BJ (cell line): ENCODE measurements at places on chromosomes 3 and 15. TPM values are rescaled to one million over a fixed set of nuclear protein-coding genes. Genes with fewer than 3 reads are reported as not detected.

TERC gene
- 0.18 TPM in 1 of 2 replicates, not detected in the other for polyA plus RNA-seq

DNA sequence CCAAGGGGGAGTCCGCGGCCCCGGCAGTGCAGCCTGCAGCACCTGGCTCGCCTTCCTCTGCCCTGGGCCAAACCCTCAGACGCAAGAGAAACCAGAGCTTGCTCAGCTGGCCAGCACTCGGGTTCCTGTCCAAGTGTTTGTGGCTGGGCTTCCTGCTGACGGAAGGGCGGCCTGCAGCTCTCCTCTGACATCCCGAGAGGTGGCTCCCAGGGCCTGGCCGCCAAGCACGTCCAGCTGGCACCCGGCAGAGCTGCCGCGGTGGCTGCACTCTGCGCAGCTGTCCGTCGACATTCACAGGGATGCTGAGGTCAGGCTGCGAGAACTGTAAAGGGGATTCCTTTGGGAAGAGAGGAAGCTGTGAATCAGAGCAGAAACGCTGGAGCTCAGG, 85.6 kb downstream of the CPN2 start:
- DNase-seq, result peak; percentile 56

BBX gene
- 45.0 and 47.6 TPM in 2 replicates for polyA plus RNA-seq

GRCh38 chr15:32120577-32121383, 90.5 kb downstream of the CHRNA7 start:
- DNase-seq, result no peak

GRCh38 chr3:14814411-14814871, 4.3 kb upstream of the FGD5 start:
- DNase-seq, result no peak

- no peak for DNase-seq
These were observed 6.4 kb upstream of the ADAM10 start for GRCh38 chr15:58755956-58756355.

TNFAIP8L3 gene
- polyA plus RNA-seq, result 0.04 and 0.07 TPM in 2 replicates

DNA sequence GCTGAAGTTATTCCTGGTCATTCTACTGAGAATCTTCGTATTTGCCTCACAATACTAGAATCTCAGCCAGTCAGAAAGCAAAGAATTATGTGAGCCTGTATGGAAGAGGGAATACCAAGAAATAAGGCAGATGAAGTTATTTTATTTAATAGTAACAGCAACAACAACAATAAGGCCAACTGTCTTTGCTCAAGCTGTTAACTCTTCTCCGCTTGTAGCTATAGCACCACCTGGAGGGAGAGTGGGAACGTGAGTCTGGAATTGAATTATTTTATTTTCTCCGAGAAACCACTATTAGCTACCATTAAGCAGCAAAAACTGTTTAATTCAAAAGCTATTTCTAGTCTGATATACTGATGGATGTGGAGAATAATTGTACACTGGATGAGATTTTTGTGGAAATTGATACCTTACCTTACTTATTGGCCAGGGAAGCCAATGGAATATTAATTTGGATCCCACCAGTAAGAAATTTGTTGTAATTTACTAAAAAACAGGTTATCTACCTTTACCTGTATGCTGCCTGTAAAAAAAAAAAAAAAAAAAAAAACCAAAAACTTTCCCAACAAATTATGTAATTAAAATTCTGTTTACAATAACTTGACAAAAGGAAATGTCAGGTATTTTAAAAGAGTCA, 50.1 kb downstream of the CALML4 start:
- DNase-seq, result no peak

RTP1 gene
- polyA plus RNA-seq, result not detected in 2 replicates

- DNase-seq, result no peak
These were observed 10.6 kb downstream of the XXYLT1 start for GRCh38 chr3:195260280-195260905.

DPPA2 gene
- not detected in 2 replicates for polyA plus RNA-seq

MNS1 gene
- 0.32 and 0.58 TPM in 2 replicates for polyA plus RNA-seq

DNAJA4 gene
- 2.8 and 4.1 TPM in 2 replicates for polyA plus RNA-seq

SACM1L gene
- 10.8 and 27.2 TPM in 2 replicates for polyA plus RNA-seq

EFCC1 gene
- not detected in 2 replicates for polyA plus RNA-seq

MITF gene
- 27.9 and 30.9 TPM in 2 replicates for polyA plus RNA-seq

SPINK8 gene
- polyA plus RNA-seq, result not detected in 2 replicates

- DNase-seq, result no peak
These were observed 123.5 kb upstream of the TBL1XR1 start for GRCh38 chr3:177320765-177321247.

DNA sequence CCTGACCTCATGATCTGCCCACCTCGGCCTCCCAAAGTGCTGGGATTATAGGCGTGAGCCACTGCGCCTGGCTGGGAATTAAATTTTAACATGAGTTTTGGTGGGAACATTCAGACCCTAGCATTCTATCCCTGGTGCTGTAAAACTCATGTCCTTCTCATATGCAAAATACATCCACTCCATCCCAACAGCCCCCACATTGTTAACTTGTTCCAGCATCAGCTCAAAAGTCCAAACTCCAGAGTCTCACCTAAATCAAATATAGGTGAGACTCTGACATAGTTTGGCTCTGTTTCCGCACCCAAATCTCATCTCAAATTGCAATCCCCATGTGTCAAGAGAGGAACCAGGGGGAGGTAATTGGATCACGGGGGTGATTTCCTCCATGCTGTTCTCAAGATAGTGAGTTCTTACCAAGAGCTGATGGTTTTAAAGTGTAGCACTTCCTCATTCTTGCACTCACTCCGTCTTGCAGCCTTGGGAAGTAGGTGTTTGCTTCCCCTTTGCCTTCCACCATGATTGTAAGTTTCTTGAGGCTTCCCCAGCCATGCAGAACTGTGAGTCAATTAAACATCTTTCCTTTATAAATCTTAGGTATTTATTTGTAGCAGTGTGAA, 96.2 kb upstream of the PLCL2 start:
- no peak for DNase-seq

GRCh38 chr3:20066850-20067617, 26.8 kb downstream of the KAT2B start:
- DNase-seq, result peak; percentile 49

GRCh38 chr3:40584625-40585189, 59.9 kb downstream of the ZNF621 start:
- DNase-seq, result peak; percentile 9

GXYLT2 gene
- polyA plus RNA-seq, result 5.7 and 6.3 TPM in 2 replicates

GRCh38 chr3:170520996-170521395, 64.9 kb downstream of the SLC7A14 start:
- no peak for DNase-seq

THUMPD3 gene
- polyA plus RNA-seq, result 18.2 and 38.5 TPM in 2 replicates

GRCh38 chr3:70996082-70996481, 587.4 kb downstream of the FOXP1 start:
- no peak for DNase-seq

DNA sequence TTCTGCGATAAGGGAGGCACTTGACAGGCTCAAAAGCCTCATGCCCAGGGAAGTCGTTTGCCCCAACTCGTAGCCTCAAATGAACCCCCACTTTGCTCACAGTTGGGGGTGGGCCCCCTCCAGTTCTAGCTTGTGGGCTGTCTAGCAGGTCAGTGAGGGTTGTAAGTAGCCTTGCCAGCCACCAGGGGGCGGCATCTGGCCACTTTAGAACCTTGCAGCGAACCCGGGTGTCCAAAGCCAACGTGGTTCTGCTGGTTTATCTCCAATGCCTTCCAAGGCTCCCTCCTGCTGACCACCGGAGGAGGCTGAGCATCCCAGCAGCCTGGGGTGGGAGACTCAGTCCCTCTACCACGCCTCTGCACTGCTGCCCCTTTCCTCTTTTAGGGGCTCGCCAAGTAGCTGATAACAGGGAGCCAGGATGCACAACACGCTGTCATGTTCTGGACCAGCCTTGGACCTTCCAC, 9.2 kb upstream of the RBSN start:
- no peak for DNase-seq

- DNase-seq, result no peak
These were observed 65.6 kb downstream of the SLC6A6 start for GRCh38 chr3:14467814-14468620.

DNA sequence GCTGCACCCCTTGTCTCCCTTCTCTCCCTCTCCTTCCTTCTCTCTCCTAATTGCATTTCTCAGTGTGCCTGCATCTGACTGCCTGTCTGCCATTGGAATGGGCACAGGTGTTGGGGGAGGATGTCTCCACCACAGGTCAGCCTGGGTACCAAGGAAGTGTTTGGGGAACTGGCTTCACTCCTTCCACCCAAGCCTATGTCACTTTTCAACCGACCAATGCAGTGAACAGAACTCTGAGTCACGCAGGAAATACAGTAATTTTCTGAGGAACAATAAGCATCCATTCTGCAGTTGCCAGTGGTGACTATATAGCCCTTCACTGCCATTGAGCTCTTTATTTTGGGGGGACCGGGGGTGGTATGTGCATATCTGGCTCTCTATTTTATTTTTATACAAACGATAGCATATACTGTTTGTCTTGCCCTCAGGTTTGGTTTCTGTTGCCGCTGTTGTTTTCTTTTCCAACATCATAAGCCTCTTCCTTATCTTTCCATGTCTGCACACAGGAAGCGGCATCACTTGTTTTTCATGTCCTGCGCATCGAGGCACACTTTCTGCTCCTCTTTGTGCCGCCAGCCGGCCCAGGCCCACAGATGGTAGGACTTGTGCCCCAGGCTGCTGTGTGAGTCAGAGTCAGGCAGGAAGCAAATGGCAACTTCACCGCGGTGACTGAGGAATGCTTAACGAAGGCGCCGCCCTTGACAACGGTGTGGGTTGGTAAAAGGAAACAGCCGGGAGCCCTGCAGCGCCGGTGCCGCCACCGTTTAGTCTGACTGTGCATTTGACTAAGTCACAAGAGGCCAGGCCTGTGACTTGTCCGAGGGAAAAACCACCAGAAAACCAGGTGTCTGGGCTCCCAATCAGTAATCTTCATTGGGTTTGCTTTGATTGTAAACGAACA, 21.1 kb upstream of the CDCP1 start:
- DNase-seq, result peak; percentile 91

DNA sequence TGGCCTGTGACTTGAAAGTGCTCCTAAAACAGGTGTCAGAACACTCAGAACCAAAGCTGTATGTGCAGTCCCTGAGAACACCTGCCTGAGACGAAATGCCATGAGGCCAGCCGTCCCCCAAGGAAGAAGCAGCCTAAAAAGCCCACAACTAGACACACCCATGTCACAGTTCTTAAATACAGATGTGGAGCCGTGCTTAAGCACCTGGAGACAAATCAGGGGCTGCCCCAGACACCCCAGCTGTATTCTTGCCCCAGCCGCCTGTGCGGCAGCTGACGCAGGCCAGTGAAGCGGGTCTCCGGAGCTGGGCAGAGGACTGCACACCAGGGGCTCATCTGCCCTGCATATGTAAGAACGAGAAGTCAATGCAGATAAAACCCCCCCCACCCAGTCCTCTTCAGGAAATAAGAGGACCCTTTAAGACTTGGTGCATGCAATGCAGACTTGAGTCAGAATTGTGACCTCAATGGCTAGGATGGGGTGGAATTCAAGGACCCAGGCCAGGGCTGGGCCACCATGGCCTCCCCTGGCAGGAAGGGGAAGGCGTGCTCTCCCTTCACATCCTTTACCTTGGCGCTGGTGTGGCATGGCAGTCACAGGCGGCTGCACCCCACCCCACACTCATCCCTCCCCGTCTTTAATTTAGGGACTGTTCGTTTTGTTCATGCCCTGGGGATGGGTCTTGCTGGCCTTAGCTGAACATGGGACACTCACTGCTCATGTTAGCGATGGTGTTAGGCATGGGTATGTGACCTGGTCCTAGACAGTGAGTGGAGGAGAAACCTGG, 27.7 kb upstream of the PLXNA1 start:
- no peak for DNase-seq

- DNase-seq, result no peak
These were observed 46.2 kb downstream of the CTDSPL start for GRCh38 chr3:37907906-37908305.

- DNase-seq, result no peak
These were observed 101.3 kb upstream of the SLCO3A1 start for GRCh38 chr15:91752081-91752785.

- no peak for DNase-seq
These were observed 230.5 kb downstream of the NFKBIZ start for GRCh38 chr3:102079809-102080197.

UBAP1L gene
- 0.72 and 1.0 TPM in 2 replicates for polyA plus RNA-seq

- DNase-seq, result no peak
These were observed 76.3 kb downstream of the SMAD6 start for GRCh38 chr15:66778314-66778665.

- DNase-seq, result no peak
These were observed 17.9 kb upstream of the RPP14 start for GRCh38 chr3:58288011-58288728.

DNA sequence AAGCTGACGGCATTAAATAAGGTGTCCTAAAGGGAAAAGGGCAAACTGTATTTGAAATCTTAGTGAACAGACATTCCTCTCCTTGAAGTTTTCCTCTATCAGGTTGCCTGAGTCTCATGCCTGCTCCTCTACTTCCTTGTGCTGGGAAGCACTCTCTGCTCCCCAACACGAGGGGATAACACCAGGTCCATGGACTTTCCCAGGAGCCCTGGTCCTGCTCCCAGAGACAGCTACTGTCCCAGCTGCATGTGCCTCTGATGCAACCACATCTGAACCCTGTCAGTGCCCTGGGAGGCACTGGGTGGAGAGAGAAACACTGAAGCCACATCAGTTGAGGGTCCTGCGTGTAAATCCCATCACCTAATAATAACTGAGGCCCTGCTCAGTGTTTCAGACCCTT, 7.4 kb downstream of the TLR9 start:
- DNase-seq, result no peak

- no peak for DNase-seq
These were observed 84.5 kb downstream of the EFL1 start for GRCh38 chr15:82178061-82178460.

UROC1 gene
- polyA plus RNA-seq, result not detected in 2 replicates

DNA sequence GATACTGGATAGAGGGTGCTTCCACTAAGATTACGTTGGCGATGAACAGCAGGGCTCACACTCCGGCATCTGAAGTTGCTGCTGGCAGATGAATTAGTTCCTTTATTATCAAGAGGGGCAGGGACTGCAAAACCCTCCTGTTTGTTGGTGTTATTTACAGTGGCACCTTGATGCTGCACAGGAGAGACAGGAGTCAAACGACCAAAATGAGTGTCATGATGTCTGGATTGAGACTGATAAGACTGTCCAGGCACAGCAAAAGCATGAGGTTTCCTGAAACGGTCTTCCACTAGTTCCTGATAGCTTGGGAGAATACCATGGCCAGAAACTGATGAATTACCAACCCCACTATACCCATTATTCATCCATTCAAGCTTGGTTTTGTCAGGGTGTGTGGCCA, 100.8 kb upstream of the NEDD4 start:
- no peak for DNase-seq

PAK6 gene
- polyA plus RNA-seq, result not detected in 2 replicates

DRD3 gene
- polyA plus RNA-seq, result not detected in 2 replicates

GRCh38 chr3:39870706-39871105, 61.3 kb downstream of the MYRIP start:
- no peak for DNase-seq

- no peak for DNase-seq
These were observed 7.8 kb upstream of the ACSBG1 start for GRCh38 chr15:78242128-78242527.
